ENCODE measurements at places on chromosomes 3 and 15. TPM values are rescaled to one million over a fixed set of nuclear protein-coding genes. Genes with fewer than 3 reads are reported as not detected.

SMCO1 gene
- total RNA-seq: not detected

CCR9 gene
- not detected for total RNA-seq

GOLGA6L7 gene
- not detected for total RNA-seq

LRRC2 gene
- total RNA-seq: 0.27 TPM

RTP3 gene
- 0.09 TPM for total RNA-seq

DNA sequence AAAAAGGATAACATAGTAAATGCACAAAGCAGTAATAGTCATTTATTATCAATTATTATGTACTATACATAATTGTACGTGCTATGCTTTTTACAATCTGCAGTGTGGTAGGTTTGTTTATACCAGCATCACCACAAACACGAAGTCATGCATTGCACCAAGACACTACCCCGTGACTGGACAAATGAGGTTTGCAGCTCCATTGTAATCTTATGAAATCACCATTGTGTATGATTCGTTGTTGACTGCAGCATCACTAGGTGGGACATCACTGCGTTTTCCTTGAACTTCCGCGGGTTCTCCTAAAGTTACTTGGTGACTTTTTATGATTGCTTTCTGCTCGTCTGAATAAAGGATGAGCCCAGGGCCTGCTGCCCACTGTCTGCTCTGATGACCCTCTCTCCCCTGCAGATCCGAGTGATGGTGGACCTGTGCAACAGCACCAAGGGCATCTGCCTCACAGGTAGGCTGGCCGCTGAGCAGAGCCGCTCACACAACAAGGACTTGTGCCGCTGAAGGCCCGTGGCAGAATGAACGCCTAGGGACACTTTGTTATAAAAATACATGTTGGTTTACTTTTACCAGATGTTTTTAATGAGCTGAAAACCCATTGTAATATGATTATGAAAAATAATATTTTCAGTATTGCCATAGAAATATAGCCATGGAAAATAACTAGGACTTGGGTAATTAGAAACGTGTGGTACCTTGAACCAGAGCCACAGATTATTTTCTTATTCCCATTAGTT lies 35.8 kb downstream of the GLDN start:
- DNase-seq: no peak
- H3K4me3 ChIP-seq: no peak overlapping the region
- H3K27me3 ChIP-seq: no peaks in the 10 kb centered on the region
- H3K4me1 ChIP-seq: no peaks in the 10 kb centered on the region

- no peak for DNase-seq
- H3K4me1 ChIP-seq: peaks cover 13% of the 10 kb centered on the region
- H3K27ac ChIP-seq: no peak overlapping the region
- no peaks in the 10 kb centered on the region for H3K36me3 ChIP-seq
- H3K27me3 ChIP-seq: no peaks in the 10 kb centered on the region
Observed at GRCh38 chr3:52983336-52983807, 62.5 kb downstream of the SFMBT1 start.

- H3K36me3 ChIP-seq: no peaks in the 10 kb centered on the region
- H3K4me1 ChIP-seq: peaks cover 21% of the 10 kb centered on the region
- DNase-seq: no peak
- H3K4me3 ChIP-seq: no peak overlapping the region
- H3K27ac ChIP-seq: no peak overlapping the region
- H3K27me3 ChIP-seq: peaks cover 7% of the 10 kb centered on the region
Observed at GRCh38 chr3:15367059-15367458, 34.7 kb upstream of the SH3BP5 start.

- peaks cover 20% of the 10 kb centered on the region for H3K4me1 ChIP-seq
- no peak overlapping the region for H3K27ac ChIP-seq
- DNase-seq: no peak
- no peaks in the 10 kb centered on the region for H3K36me3 ChIP-seq
- H3K4me3 ChIP-seq: no peak overlapping the region
Observed at GRCh38 chr15:92671406-92671805, 15.8 kb upstream of the FAM174B start.

DNA sequence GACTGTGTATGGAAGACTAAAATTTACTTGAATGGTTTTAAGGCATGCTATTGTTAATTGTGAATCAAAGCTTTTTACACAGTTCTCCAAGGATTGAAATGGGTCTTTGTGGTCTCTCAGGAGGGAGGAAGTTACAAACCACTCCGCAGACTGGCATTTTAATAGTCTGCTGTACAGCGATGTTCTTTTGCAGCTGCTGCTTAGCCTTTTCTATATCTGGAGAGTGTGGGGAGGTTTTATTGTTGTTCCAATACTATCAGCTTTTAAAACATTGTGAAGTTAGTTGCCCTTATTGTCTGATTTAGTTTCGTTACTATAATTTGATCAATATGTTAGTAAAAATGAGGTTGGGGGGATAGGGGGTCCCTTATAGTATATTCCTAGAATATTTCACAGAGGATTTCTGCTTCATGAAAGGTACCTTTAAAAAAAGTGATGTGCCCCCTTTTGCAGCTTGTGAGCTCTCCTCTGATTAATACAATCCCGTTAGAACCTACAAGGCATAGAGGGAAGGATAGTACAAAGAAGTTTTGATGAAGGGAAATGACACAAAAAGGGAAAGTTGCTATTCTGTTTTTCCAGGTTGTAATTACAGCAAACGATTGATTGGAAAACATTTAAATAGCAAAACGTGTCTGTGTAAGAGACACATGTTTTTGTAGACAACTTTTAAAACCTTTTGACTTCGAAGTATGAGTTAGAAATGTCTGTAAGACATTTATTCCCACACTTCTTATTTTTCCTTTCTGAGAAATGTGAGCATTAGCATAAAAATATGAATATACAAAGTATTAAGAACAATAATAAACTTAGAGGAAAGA lies 158.3 kb upstream of the CGNL1 start:
- H3K4me3 ChIP-seq: no peak overlapping the region
- no peak for DNase-seq
- H3K36me3 ChIP-seq: no peaks in the 10 kb centered on the region
- H3K27me3 ChIP-seq: no peaks in the 10 kb centered on the region
- no peak overlapping the region for H3K27ac ChIP-seq

DNA sequence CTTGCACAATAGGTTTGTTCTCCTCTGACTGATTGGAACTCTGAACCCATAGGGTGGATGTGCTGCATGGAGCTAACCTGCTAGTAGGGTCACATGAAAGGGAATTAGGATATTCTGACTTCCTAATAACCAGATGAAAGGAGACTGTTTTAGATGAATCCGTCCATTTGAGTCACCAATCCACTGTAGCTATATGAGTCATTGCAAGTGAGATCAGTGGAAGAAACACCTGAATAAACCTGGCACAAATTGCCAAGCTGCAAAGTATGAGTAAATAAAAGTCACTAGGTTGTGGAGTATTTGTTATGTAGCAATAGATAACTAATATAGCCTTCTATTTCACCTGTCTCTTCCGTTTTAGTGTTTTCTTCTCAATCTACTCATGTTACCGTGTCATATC lies 584.4 kb downstream of the PDCD6IP start:
- no peak overlapping the region for H3K4me3 ChIP-seq
- no peaks in the 10 kb centered on the region for H3K27me3 ChIP-seq
- no peaks in the 10 kb centered on the region for H3K4me1 ChIP-seq
- H3K36me3 ChIP-seq: no peaks in the 10 kb centered on the region
- H3K27ac ChIP-seq: no peak overlapping the region

GRCh38 chr3:142898346-142899213 lies 9.7 kb upstream of the PCOLCE2 start:
- no peak overlapping the region for H3K4me3 ChIP-seq
- H3K27me3 ChIP-seq: no peaks in the 10 kb centered on the region
- no peaks in the 10 kb centered on the region for H3K36me3 ChIP-seq
- no peaks in the 10 kb centered on the region for H3K4me1 ChIP-seq
- H3K27ac ChIP-seq: no peak overlapping the region

DNA sequence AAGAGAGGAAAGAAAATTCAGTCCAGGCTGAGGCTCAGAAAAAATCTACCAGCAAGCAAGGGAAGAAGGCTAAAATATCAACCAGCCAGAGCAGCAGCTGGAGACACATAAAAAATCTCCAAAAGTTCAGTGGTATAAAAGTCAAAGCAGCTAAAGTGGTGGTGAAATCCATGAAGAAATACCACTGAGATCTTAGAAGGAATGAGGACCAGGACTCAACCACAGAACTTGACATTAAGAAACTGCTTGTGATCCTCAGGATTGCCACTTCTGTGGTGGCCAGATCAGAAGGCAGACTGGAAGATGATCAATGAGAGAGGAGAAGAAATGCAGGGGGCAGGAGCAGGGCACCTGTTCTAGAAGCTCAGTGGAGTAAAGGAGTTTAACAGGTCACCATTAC lies 22.5 kb downstream of the CNTN3 start:
- H3K36me3 ChIP-seq: no peaks in the 10 kb centered on the region
- DNase-seq: no peak
- no peak overlapping the region for H3K27ac ChIP-seq
- H3K4me3 ChIP-seq: no peak overlapping the region
- H3K4me1 ChIP-seq: no peaks in the 10 kb centered on the region

DNA sequence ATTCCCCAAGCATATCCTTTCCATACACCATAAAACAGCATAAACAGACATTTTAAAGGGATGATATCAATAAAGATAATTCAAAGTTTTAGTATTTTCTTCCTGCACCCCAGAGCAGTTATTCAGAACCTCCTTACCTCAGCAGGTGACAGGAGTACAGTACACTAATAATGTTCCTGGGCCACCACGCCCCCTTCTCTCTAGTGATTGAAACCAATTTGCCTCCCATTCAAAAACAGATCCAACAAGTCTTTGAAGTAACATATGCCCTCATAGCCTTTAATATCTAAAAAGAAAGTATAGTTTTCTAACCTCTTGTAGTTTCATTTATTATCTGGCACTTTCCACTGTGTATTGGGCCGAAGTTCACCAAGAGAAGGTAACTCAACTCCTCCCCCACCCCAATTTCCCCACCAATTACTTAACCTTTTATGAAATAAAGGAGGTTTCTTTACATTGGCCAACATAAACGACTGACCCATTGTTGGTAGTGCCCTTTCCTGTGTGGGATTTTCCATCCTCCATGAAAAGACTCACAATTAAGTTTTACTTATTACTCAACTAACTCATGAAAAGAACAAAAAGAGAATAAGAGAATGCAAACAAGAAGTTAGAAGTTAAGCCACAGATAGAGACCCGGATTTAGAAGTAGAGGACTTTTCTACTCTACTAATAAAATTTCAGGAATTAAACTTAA lies 5.0 kb upstream of the ATP8B4 start:
- H3K4me1 ChIP-seq: peaks cover 21% of the 10 kb centered on the region
- H3K27me3 ChIP-seq: no peaks in the 10 kb centered on the region
- no peak overlapping the region for H3K27ac ChIP-seq
- H3K4me3 ChIP-seq: no peak overlapping the region
- no peaks in the 10 kb centered on the region for H3K36me3 ChIP-seq

- H3K4me3 ChIP-seq: no peak overlapping the region
- H3K36me3 ChIP-seq: no peaks in the 10 kb centered on the region
- H3K4me1 ChIP-seq: no peaks in the 10 kb centered on the region
- no peak overlapping the region for H3K27ac ChIP-seq
- no peak for DNase-seq
Observed at GRCh38 chr3:147812186-147812911, 403.2 kb downstream of the ZIC1 start.

GRCh38 chr3:107085261-107085660 lies 292.0 kb upstream of the CCDC54 start:
- H3K27ac ChIP-seq: no peak overlapping the region
- no peaks in the 10 kb centered on the region for H3K27me3 ChIP-seq
- H3K36me3 ChIP-seq: no peaks in the 10 kb centered on the region
- no peak for DNase-seq
- no peak overlapping the region for H3K4me3 ChIP-seq

- H3K36me3 ChIP-seq: peaks cover 9% of the 10 kb centered on the region
- DNase-seq: no peak
- peaks cover 30% of the 10 kb centered on the region for H3K4me1 ChIP-seq
Observed at GRCh38 chr3:45608885-45609284, 14.3 kb downstream of the LIMD1 start.

DNA sequence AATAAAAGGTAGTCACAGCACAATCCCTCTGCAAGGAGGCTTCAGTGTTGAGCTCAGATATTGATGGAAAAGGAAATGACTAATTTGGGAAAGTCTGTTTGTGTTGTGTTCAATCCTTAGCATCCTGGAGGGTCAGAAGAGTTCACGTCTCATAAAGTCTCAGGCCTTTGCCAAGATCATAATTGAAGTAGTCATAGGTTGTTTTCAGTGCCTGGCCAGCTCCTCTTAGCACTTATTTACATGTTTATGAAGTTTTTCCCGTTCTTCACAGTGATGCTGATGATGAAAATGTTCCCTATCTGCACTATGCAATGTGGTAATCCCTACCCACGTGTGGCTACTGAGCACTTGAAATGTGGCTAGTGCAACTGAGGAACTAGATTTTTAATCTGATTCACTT lies 61.6 kb upstream of the TGFBR2 start:
- no peak overlapping the region for H3K4me3 ChIP-seq
- no peak for DNase-seq
- no peak overlapping the region for H3K27ac ChIP-seq
- no peaks in the 10 kb centered on the region for H3K27me3 ChIP-seq

GRCh38 chr3:62057339-62058047 lies 315.9 kb downstream of the FEZF2 start:
- peak overlapping the region; percentile 39 for H3K27ac ChIP-seq
- H3K4me3 ChIP-seq: no peak overlapping the region
- DNase-seq: peak; percentile 80

DNA sequence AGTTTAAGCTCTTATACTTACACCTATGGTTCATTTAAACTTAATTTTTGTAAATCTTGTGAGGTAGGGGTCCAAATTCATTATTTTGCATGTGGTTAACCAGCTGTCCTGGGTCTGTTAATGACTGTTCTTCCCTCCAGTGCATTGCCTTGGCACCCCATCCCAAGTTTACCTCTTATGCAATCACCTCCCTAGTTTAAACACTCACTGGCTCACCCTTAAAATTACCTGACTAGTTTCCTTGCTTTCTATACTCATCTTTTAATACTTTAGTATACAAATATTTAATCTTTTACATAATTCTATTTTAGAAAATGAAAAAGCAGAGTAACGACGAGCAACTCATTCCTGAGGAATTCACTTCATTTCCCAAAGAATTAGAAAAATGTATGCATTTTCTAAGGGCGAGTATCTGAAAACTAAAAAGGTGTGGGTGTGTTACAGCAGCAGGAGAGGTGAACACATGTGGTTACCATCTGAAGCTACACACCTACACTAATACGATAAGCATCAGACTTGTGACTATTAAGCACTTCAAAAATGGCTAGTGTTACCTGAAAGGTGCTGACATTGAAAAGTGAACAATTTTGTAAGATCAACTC lies 33.7 kb downstream of the TJP1 start:
- no peaks in the 10 kb centered on the region for H3K4me1 ChIP-seq
- DNase-seq: no peak
- peaks cover 1% of the 10 kb centered on the region for H3K36me3 ChIP-seq
